ENCODE measurements at places on chromosomes 4 and X.

DNA sequence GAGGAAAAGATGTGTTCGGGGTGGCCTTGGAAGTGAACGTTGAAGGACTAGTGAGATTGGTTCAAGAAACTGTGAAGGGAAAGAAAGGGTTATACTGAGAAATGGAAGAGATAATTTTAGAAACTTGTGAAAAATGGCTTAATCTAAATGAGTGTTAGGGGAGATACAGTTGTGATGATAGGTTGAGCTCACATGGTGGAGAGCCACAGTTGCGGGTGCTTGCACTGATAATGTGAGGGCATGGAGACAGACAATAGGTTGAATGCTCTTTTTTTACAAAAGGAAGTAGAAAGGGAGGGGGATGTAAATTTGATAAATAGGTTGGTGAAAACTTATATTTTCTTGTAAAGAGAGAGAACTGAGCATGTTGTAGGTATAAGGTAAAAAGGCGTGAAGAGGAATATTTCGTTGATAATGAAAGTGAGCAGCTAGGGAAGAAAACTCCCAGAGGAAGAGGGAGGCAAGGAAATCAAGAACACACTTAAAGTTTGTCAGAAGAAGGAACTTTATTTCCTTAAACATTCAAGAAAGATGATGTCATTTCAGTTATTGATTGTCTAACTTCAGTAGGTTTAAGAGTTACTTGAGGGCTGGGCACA, 8.2 kb downstream of the AREG start:
- DNase-seq, result no peak

GRCh38 chr4:177283167-177283566, 26.5 kb upstream of the NEIL3 start:
- DNase-seq, result no peak

GRCh38 chrX:65035446-65035770, 59.2 kb upstream of the ZC4H2 start:
- no peak for DNase-seq

- DNase-seq, result no peak
These were observed 56.2 kb upstream of the TMEM33 start for GRCh38 chr4:41878991-41879491.

GRCh38 chrX:138897621-138898492, 186.3 kb upstream of the FGF13 start:
- no peak for DNase-seq

DNA sequence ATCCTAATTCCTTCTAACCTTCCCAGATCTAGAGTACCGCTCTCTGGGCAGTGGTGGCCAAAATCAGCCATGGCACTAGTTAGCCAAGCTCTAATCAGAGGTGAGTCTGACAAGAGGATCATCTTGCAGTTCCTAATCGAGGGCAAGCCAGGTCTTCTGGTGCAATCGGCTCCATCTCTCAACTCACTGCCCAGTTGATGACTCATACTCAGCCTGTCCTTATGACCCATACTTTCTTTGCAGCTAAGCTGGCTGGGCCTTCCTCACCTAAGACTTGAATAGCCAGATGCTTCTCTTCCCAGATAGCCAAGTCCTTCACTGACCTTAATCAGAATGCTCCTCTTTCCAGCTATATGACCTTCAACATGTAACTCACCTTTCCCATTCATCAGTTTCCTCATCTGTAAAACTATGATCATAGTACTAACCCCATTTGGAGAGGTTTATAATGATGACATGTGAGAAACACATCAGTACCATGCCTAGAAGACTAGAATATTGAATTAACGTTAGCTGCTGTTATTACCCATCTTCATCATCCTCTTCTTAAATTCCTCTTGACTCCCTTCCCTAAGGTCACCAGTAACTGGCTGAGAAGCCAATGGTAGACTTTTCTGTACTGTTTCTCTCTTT, 57.1 kb downstream of the RELL1 start:
- no peak for DNase-seq

- DNase-seq, result no peak
These were observed 318.7 kb downstream of the NAP1L3 start for GRCh38 chrX:93354651-93355050.

DNA sequence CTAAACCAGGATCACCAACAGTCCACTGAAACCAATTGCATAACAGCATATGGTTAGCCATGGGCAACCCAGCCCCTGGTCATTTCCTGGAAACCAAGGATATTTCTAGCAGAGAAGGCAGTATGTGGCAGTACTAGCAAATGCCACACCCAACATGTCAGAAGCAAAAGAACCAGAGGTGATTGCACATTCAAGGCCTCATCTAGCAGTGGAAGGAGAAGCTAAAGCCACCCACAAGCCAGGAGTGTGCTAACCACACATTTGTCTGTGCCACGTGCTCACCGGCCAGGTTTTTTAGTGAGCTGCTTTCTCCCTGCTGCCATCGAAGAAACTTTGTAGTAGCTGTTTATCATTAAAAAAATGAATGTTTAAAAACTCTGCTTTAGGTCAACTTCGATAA, 42.0 kb downstream of the TEC start:
- no peak for DNase-seq

DNA sequence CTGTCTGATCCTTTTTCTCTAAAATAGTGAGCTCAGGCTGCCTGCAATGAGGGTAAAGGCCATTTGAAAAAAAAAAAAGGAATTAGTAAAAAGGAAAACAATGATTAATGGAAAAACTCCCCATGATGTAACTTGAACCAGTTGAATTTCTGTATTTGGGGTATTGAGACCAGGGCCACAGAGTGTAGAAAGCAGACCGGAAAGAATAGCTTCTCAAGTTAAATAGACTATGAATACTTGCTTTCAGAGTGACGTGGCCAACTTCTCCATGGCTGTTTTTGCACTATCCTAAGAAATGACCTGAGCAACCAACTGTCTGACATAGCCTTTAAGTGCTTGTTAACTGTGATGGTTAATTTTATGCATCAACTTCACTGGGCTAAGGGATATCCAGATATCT, 222.1 kb upstream of the INTU start:
- DNase-seq, result no peak

GRCh38 chrX:133959972-133960371, 25.4 kb downstream of the GPC3 start:
- DNase-seq, result no peak

GRCh38 chr4:148680884-148681283, 238.7 kb upstream of the NR3C2 start:
- DNase-seq, result no peak

DNA sequence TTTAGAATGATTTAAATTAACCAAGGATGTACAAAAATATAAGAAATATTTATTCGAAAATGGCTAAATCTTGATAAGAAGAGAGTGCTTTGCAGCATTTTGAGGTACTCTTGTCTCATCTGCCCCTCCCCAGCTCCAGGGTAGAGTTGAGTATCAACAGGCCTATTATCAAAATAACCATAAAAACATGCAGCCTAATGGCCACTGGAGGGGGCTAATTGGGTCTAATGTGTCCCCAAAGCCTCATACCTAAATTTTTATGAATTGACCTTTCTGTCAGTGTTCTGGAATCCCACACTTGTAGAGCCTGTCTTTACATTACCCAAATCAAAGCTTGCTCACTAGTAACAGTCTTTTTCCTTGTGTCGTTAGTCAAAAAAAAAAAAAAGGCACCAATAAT, 544.9 kb upstream of the CPXCR1 start:
- no peak for DNase-seq

DNA sequence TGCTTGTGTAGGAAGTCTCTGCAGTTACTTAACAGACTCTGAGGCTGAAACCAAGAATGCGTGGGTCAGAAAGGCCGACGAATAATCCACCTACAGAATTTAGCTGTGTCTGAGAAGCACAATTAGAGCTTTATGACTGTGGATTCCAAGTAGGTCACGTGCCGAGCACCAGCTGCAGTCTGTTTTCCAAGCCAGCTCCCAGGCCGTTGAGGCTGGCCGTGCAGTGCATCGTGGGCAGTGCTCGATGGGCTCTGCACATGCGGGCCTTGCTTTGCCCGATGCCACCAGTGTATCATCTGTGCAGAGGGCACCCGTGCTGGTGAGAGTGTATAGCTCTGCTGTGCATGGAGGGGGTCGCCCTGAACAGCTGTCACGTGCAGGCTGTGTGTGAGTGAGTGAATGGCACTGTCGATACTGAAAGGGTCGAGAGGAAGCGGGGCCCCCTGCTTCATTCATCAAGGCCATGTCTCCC, 67.5 kb upstream of the CLDN34 start:
- DNase-seq, result peak; percentile 54

DNA sequence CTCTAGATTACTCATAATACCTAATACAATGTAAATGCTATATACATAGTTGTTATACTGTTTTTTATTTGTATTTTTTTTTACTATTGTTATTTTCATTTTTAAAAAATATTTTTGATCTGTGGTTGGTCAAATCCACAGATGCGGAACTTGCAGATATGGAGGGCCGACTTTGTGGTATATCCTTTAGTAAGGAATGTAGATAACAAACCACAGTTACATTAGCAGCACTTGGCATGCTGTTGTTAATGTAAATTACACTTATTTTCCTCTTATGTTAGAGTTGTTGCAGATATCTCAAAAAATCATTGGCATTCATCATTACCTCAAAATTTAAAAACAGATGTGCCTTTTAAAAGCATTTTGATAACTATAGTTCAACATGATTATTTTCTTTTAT, 151.0 kb downstream of the TMEM164 start:
- no peak for DNase-seq

GRCh38 chr4:143642611-143643010, 57.9 kb downstream of the FREM3 start:
- DNase-seq, result no peak

- no peak for DNase-seq
These were observed 177.4 kb upstream of the SCML1 start for GRCh38 chrX:17559728-17560379.

- DNase-seq, result peak; percentile 28
These were observed 47.7 kb downstream of the SPRY1 start for GRCh38 chr4:123444290-123444731.

- no peak for DNase-seq
These were observed 12.7 kb upstream of the MCUB start for GRCh38 chr4:109547394-109547793.
